ENCODE measurements at places on chromosomes 1 and 21. TPM values are rescaled to one million over a fixed set of nuclear protein-coding genes. Genes with fewer than 3 reads are reported as not detected.

- no peak overlapping the region for H3K27ac ChIP-seq
- H3K36me3 ChIP-seq = no peaks in the 10 kb centered on the region
- no peak for DNase-seq
- H3K4me1 ChIP-seq = peaks cover 4% of the 10 kb centered on the region
- H3K27me3 ChIP-seq = no peaks in the 10 kb centered on the region
Observed at GRCh38 chr1:23124259-23125026, 44.2 kb downstream of the LUZP1 start.

Gene LRRC8C
- total RNA-seq = 1.8 TPM

GRCh38 chr1:7250176-7250575 is 464.9 kb downstream of the CAMTA1 start:
- H3K36me3 ChIP-seq = no peaks in the 10 kb centered on the region
- H3K4me3 ChIP-seq = no peak overlapping the region
- DNase-seq = no peak
- no peaks in the 10 kb centered on the region for H3K27me3 ChIP-seq

Gene OR2M3
- total RNA-seq = not detected
